ENCODE measurements at places on chromosomes 13 and 19.

DNA sequence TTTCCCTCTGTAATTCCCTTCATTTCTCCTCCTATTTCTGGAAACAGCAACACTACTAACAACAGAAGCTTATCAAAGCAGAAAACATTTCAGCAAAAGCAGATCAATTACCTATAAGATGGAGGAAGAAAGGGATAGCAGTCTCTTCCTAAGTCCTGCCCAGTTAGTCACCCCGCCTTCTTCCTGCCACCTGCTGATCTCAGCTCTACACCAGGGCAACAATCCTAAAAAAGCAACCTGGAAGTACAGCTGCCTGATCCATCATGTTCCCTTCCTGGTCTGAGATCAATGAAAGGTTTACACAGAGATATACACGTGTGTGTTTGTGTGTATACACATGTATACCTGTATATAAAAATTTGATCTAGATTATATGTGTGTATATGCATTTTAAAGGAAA, 59.4 kb downstream of the TSC22D1 start:
- DNase-seq: no peak

GRCh38 chr13:95516021-95516420, 36.5 kb upstream of the CLDN10 start:
- no peak for DNase-seq

- DNase-seq: peak; percentile 17
Observed at GRCh38 chr19:54023191-54023590, 31.8 kb downstream of the CACNG6 start.

GRCh38 chr19:56917998-56918397, 77.5 kb upstream of the PEG3 start:
- no peak for DNase-seq

Measured in fibroblast of the aortic adventitia (primary cell).